NCI-H187 (cell line): ENCODE measurements at places on chromosomes 16 and 17.

- no peak for DNase-seq
Observed at GRCh38 chr17:34756637-34757021, 177.2 kb downstream of the TMEM132E start.

- DNase-seq, result no peak
Observed at GRCh38 chr16:51877686-51878085, 669.3 kb downstream of the TOX3 start.

DNA sequence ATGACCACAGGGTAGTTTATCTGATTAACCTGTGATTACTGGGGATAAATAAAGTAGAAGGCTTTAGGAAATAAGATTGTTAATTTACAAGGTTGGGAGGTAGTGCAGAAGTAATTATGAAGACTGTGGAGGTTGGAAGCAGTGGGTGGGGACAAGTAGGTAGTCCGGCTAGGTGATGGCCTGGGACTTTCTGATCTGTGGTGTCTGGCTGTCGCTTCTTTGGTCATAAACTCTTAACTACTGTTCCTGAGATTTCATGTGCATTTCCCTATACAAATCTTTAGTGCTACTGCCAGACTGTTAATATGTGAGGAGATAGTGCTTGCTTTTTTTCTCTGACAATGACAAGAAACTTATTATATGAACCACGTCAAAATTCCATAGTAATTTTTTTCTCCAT lies 19.5 kb upstream of the HNF1B start:
- no peak for DNase-seq

GRCh38 chr16:83994703-83995102 lies 26.7 kb downstream of the NECAB2 start:
- no peak for DNase-seq

- DNase-seq, result no peak
Observed at GRCh38 chr17:21387616-21388015, 11.5 kb downstream of the KCNJ12 start.

GRCh38 chr17:6787081-6787693 lies 11.2 kb downstream of the FBXO39 start:
- no peak for DNase-seq

DNA sequence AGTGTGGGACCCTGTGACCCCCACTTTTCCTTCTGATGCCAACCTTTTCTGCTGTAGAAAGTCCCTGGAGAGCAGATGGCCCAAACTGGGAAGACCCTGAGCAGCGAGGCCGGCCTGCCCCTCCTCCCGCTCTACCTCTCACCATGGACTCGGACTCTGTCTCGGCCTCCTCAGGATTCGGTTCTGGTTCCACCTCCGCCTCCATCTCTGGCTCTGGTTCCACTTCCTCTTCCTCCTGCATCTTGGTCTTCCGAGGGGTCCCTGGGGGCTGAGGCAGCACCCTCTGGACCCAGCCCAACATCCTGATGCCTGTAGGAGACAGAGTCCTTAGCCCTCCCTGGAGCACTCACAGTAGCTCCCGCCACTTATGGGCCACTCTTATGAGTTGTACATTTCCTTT lies 3.9 kb downstream of the CNGB1 start:
- DNase-seq, result no peak

DNA sequence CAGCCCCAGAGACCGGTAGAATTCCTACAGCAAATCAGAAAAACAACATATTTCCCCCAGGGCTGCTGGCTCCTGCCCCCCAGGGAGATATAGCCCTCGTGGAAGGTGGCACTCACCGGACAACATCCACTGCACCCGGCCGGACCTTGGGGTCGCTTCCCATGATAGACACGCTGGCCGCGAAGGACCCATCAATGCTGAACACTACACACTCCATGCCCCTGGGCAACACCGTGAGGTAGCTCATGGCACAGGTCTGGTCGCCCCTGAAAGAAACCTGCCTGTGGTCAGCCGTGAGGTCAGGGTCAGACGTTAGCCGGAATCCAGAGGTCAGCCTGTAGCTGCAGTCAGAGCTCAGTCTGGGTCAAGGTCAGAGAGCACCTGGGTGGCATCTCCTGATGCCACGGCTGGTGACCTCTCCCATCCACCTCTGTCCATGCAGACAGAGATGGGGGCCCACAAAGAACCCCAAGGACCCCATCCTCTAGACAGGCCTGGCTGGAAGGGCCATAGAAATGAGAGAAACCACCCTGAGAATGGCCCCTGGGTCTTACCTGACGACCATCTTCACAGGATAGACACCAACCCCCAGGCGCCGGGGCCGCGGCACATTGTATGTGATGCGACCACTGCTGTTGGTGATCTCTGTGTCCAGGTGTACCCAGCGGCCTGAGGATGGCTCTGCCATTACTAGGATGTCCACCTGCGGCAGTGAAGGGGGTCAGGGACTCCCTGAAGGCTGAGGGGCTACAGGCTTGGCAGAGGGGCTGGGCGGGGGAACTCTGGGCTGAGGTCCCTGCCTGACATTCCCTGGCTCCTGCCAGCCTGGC lies 19.6 kb downstream of the PIMREG start:
- no peak for DNase-seq

- DNase-seq, result no peak
Observed at GRCh38 chr16:58832386-58832895, 98.3 kb upstream of the GOT2 start.

DNA sequence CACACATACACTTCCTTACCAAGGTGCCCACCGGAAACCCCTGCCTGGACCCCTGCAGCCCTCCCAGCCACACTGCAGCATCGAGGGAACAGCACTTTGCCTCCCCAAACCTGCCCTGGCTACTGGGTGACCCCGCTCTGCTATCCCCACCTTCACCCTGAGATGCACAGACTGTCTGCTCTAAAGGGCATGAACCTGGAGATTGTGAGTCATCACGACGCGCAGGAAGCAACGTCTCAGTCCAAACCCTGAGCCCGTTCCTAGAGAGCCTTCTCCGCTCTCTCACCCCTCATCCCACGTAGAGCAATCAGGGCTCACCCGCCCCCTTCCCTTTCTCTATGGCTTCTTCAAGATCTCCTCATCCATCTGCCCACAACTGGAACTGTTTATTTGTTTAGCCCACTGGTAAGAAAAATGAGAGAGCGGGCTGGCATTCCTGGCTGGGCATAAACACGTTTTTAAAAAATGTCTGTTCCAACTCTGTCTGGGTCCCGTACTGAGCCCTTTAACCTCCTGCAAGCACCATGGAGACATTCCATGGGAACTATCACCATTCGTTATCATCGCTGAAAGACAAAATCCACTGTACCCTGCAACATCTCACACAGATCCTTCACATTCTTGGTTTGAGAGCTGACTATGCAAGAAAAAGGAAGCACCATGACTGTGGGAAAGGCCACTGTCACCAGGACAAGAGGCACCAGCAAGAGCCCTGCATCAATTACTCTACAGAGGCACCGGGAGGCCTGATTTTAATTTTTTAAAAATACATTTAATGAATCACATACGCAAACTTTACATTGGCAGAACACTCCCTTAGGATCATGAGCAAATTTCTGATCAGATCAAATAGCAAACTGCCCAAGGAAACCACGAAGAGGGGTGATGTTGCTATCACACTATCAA lies 28.2 kb downstream of the ZFHX3 start:
- no peak for DNase-seq

DNA sequence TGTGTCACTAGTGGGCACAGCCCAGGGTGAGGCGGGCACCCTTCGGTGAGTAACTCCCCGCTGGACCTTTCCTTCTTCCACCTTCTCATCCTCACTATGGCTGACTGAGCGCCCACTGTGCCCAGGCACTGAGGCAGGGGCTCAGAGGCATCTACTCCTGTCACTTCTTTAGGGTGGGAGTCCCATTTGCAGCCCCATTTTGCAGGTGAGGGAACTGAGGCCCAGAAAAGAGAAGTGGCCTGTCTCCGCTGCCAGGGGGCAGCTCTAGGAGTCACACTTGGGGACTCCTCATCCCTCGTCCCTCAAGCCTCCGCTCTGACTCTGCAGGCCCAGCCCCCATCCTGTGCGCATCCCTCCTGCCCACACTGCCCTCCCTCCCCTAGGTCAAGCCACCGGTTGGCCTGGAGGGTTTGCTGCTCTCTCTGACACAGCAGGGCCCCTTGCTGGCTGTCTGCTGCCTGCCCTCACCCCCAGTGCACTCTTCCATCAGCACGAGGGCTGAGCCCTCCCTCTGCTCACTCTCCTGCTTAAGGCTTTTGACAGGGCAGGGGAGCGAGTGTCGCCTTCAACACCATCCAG lies 62.4 kb downstream of the CNGB1 start:
- DNase-seq, result no peak

DNA sequence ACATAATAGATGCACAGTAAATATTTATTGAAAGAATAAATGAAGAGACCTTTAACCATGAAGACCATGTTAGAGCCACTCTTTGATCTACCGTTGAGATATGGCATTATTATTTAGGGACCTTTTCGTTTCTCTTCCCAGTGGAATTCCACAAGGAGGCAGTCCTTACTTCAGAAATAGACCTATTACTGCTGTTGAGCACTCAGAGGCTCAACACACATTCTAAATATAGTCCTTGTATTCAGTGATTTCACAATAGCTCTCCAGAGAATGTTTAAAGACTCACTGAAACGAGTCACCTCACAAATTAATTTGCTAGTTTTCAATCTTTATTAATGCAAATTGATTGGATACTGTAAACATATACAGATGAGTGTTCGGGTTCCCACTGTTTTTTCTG lies 603.8 kb downstream of the CDH8 start:
- no peak for DNase-seq

GRCh38 chr17:77178050-77178449 lies 37.3 kb downstream of the SEC14L1 start:
- no peak for DNase-seq

GRCh38 chr16:8585041-8585440 lies 5.3 kb downstream of the TMEM114 start:
- no peak for DNase-seq

- DNase-seq, result no peak
Observed at GRCh38 chr17:72702136-72702735, 390.3 kb downstream of the SLC39A11 start.

DNA sequence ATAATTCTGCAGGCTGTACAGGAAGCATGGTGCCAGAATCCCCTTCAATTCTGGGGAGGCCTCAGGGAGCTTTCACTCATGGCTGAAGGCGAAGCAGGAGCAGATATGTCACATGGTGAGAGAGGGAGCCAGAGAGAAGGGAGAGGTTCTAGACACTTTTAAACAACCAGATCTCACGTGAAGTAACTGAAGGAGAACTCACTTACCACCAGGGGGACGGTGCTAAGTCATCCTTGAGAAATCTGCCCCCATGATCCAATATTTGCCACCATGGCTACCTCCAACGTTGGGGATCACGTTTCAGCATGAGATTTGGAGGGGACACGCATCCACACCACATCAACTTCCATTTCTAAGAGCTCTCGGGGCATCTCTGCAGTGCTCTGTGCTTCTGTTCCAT lies 37.4 kb upstream of the GNA13 start:
- no peak for DNase-seq

DNA sequence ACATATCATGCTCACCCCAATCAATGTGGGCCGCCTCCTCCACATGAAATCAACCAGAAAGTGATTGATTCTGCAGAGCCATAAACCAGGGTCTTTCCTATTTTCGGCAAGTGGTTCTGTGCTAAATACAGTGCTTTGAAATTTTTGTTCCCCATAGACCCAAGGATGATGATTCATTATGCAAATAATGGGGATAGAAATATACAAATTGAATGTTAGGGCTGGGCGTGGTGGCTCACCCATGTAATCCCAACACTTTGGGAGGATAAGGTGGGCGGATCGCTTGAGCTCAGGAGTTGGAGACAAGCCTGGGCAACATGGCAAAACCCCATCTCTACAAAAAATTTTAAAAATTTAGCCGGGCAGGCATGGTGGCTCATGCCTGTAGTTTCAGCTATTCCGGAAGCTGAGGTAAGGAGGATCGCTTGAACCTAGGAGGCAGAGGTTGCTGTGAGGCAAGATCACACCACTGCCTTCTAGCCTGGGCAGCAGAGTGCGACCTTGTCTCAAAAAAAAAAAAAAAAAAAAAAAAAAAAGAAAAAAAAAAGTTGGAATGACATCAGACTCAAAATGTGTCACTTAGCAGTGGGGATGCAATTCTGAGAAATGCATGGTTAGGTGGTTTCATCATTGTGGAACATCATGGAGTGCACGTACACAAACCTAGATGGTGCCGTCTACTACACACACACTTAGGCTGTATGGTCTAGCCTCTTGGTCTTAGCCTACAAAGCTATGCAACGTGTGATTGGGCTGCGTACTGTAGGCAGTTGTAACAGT lies 581.7 kb downstream of the MAF start:
- DNase-seq, result no peak

GRCh38 chr16:20833086-20833485 lies 26.8 kb downstream of the REXO5 start:
- DNase-seq, result no peak

- no peak for DNase-seq
Observed at GRCh38 chr16:49605536-49606254, 232.1 kb downstream of the C16orf78 start.

DNA sequence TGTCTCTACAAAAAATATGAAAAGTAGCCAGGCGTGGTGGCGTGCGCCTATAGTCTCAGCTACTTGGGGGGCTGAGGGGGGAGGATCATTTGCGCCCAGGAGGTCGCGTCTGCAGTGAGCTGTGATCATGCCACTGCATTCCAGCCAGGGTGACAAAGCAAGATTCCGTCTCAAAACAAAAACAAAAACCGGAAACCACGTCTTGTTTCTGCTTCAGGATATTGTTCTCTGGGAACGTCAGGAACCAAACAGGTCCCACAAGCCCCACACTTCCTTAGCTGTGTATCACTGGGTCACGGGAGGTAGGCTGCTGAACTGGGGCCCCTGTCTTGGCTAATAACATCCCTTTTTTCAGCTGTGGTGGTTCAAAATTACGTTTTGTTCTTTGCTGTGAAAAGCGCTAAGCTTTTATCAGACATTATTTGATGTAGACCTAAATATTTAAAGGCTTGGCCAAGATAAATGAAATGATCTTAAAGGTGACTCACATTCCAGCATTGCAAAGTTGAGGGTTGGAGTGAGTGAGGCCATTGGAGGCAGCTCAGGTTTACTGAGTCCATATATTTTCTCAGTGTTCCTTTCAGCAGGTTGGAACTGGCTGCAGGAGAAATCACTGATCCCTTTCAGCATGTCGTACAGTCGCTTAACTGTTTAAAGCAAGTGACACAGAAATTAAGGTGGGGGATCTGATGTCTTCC lies 16.4 kb upstream of the SEC14L1 start:
- DNase-seq, result no peak

GRCh38 chr17:4548721-4549531 lies 6.3 kb downstream of the MYBBP1A start:
- DNase-seq, result no peak

GRCh38 chr17:55690105-55690508 lies 32.6 kb downstream of the TMEM100 start:
- DNase-seq, result no peak

DNA sequence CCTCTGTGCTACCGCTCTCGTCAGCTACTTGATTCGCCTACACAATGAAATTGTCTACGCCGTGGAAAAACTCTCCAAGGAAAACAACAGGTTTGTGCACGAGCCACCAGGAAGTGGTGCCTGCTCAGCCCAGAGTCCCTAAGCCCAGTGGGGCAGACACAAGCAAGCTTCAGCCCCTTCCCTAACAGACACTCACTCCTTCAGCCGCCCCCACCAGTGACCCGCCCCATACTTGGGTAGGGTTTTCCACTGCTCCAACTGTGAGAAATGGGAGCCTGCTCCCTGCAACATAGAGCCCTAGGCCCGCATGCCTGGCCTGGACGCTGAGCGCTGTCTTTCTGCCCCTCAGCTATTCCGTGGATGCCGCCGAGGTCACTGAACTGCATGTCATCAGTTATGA lies 28.6 kb upstream of the ENDOV start:
- no peak for DNase-seq

GRCh38 chr17:66343531-66344078 lies 41.2 kb downstream of the PRKCA start:
- DNase-seq, result no peak

- DNase-seq, result peak; percentile 1
Observed at GRCh38 chr16:4140652-4141051, 24.4 kb upstream of the ADCY9 start.
